Camera-type eye (tissue), 1 donor: ENCODE measurements at places on chromosomes 1 and 21. TPM values are rescaled to one million over a fixed set of nuclear protein-coding genes. Genes with fewer than 3 reads are reported as not detected.

NT5C1A gene
- 2.8 TPM for total RNA-seq

MEGF6 gene
- total RNA-seq, result 32.8 TPM

C1orf198 gene
- total RNA-seq, result 53.7 TPM

S100A13 gene
- total RNA-seq, result 13.2 TPM

APCS gene
- not detected for total RNA-seq

HSD3B2 gene
- not detected for total RNA-seq

LCE1D gene
- not detected for total RNA-seq

PTPN22 gene
- total RNA-seq, result 3.0 TPM

IGSF9 gene
- 63.3 TPM for total RNA-seq

TAS1R3 gene
- total RNA-seq, result 0.77 TPM

DCDC2B gene
- total RNA-seq, result not detected

FCMR gene
- 1.3 TPM for total RNA-seq

CHI3L2 gene
- not detected for total RNA-seq

F11R gene
- total RNA-seq, result 19.3 TPM

AMY1C gene
- not detected for total RNA-seq
